Sciatic nerve (tissue), 2 donors: ENCODE measurements at places on chromosomes 2 and 18. TPM values are rescaled to one million over a fixed set of nuclear protein-coding genes. Genes with fewer than 3 reads are reported as not detected.
A peak's percentile ranks its signal among the peaks of the same experiment; 100 is the strongest.

- DNase-seq, result no peak
These were observed 4.3 kb upstream of the INO80C start for GRCh38 chr18:35502052-35502451.

- DNase-seq, result no peak
These were observed 14.5 kb downstream of the GPC1 start for GRCh38 chr2:240449764-240450531.

DNA sequence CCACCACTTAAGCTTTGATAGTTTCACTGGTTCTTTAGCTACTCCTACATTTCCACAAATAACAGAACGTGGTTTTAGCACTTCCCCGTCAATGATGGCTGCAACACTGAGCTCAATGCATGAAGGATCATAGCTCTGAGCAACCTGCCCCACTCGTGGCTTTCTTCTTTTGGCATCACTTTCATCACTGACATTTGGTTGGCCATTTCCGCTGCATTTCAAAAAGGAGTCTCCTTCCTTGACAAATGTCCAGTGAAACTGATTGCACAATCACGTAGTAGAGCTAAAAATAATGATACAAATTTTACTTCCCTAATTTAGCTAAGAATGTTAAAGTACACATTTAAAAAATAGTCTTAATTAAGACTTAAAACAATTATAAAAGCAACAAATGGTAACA lies 205.2 kb upstream of the HDAC4 start:
- peak; percentile 52 for DNase-seq

CLEC4F gene
- total RNA-seq, result 1.7 TPM

DNA sequence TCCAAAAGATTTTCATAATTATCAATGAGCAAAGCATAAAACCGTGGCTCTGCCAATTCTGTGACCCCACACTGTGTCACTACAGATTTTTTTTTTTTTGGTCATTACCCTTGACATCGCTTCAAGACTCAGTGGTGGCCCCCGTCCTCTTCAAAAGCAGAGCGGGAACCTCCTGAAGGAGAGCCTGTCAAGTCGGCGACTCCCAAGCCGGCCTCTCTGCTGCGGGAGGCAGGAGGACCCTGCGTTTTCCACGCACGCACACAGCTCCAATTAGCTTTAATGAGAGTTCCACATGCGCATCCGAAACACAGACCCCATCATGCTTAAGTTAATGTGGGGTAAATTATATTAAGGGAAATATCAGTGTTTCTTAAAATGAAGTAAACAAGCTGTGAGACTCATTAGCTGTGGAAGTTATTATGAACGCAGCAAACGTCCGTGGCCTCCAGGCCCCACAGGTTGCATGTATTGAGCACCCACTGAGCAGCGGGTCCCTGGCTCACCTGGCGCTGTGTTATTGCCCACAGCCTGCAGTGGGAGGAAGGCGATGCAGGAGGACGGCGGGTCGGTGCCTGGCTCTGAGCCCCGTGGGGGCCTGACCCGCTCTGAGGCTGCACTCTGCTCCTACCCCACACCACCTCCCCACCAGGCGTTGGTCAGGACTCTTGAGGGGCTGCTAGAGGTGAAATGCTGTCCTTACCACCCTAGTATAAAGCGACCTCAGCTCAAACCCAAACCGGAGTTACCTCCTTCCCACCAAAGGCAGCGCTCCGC lies 181.0 kb upstream of the SALL3 start:
- peak; percentile 23 for DNase-seq

RGPD5 gene
- 134 TPM for total RNA-seq

- no peak for DNase-seq
These were observed 14.7 kb downstream of the NIFK start for GRCh38 chr2:121721926-121722325.
